ENCODE measurements at places on chromosomes 1 and 21. TPM values are rescaled to one million over a fixed set of nuclear protein-coding genes. Genes with fewer than 3 reads are reported as not detected.

GRCh38 chr21:18832950-18833349 lies 429.4 kb upstream of the TMPRSS15 start:
- no peak for DNase-seq

The MYOG gene
- total RNA-seq: not detected

GRCh38 chr1:26015358-26015757 lies 6.2 kb upstream of the EXTL1 start:
- no peak for DNase-seq

The IGSF9 gene
- total RNA-seq: not detected

The PALMD gene
- not detected for total RNA-seq

- no peak for DNase-seq
These were observed 8.2 kb upstream of the IRF2BP2 start for GRCh38 chr1:234617986-234618736.

DNA sequence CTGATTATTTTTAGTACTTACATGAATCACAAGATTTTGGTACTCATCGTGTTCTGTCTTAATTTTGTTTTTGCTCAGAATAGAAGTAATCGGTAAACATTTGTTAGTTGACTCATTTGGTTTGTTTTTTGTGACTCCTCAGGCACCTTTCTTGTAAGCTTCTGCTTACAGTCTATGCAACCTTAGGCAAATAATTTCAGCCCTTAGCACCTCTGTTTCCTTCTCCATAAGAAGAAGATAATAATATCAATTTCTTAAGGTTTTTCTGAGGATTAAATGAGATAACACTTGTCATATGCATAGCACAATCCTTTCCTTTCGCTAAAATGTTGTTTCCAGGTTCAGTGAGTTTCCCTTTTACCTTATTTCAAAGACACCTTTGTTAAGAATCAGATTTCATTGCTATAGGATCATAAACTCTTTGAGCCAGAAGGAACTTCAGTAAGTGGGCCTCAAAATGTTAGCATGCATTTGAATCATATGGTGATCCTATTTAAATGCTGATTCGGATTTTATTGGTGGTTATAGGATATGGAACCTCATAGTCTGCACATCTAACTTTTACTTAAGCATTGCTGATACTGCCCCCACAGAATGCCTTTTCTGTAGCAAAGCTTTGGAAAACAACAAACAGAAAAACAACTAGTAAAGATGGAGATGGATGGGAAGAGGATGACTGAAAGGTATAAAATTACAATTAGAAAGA lies 272.7 kb upstream of the CACYBP start:
- DNase-seq: no peak

The TCP10L gene
- total RNA-seq: 0.50 TPM

DNA sequence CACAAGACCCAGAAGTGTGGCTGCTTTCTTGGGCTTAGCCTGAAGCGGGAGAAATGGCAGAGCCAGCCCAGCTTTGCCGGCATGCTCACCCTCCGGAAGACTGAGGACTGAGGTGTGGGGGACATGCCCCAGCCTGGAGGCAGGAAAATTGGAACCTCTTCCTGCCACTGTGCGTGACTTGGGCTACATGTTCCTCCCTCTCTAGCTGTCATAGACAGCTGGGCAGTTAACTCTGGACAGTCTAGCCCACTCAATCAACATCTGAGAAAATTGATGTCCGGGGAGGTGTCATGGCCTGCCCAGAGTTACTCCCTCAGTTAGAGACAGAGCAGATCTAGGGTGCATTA lies 59.7 kb downstream of the UBE2T start:
- no peak for DNase-seq

The SH3GLB1 gene
- total RNA-seq: 64.3 TPM

DNA sequence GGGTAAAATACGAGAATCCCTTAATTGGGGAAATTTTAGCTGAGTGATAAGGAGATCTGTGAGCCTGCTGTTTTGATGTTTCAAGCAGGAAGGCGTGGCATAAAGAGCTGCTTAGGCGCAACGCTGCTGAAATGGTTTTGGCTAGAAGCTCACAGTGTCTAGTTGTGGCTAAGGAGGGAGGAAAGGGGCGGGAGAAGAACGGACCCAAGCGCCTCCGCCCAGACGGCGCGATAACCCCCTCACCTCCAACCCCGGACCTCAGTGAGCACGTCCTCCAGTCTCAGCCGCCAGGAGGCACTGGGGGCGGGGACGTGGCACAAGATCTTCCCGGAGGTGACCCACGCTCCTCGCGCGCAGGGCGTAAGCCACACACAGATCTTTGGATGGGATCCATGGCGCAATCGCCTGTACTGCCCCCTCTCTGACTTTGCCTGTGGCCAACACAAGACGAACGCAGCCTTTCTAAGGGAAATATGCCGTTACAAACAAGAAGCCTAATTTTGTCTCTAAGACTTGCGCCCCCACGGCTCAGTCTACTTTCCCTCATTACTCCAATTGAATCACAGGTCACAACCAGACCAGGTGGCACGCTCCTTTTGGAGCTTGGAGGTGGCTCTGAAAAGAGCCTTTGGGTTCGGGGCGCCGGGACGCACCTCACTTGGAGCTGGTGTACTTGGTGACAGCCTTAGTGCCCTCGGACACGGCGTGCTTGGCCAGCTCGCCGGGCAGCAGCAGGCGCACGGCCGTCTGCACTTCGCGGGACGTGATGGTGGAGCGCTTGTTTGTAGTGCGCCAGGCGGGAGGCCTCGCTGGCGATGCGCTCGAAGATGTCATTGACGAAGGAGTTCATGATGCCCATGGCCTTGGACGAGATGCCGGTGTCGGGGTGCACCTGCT lies 23.4 kb upstream of the RNF187 start:
- peak; percentile 92 for DNase-seq

The FMN2 gene
- total RNA-seq: not detected

DNA sequence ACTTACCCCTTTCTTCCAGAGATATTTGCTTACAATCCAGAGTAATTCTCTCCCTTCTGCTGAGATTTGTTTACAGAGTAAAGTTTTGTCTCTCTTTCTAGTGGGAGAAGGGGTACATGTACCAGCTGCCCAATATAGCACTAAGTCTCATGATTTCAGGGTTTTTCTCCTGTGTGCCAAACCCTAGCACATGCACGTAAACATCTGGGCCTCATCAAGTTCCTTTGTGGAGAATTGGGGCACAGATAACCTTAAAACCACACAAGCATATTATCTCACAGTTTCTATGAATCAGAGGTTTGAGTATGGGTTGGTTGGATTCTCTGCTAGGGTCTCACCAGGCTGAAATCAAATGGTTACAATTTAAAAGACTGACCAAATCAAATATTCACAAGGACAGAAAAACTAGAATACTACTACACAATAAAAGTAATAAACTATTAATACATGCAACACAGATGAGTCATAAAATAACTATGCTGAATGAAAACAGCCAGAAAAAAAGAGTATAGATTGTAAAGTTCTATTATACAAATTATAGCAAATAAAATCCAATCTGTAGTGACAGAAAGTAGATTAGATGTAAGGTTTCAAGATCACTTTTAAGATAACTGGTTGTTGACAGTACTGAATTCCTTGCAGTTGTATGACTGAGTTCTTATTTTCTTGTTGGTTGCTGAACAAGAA lies 347.4 kb upstream of the PTBP2 start:
- DNase-seq: no peak

DNA sequence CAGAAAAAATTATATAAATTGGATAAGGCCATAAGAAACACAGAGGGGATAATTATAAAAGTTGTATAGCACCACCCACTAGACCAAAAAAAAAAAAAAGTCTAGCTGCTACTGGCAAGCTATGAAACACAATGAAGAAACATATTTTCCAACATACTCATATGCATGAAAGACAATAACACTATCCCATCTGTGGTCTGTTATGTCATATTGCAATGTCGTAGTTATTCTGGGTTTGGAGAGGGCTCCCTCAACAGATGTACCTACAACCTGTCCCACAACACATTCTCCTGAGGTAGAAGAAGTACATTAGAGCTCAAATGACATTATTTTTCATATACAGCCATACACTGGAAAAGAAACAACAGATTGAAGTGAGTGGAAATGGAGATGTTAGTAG lies 517.6 kb upstream of the ADGRL4 start:
- no peak for DNase-seq

DNA sequence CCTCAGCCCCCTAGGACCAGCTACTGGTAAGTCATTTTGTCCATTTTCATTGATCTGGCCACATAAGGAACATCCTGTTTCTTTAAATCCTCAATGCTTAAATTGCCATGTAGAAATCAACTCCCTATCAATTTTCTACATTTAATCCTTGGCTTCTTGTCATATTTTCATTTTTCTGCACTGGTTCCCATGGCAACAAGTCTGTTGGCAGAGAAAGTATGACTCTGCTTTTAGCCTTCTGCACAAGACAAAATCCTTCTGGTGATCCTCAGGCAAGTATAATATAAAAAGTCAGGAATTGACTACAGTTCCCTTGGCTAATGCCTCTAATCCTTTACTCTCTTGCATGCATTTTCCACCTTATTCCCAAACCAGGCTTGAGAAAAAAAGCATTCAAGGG lies 65.0 kb downstream of the LRRC40 start:
- no peak for DNase-seq

DNA sequence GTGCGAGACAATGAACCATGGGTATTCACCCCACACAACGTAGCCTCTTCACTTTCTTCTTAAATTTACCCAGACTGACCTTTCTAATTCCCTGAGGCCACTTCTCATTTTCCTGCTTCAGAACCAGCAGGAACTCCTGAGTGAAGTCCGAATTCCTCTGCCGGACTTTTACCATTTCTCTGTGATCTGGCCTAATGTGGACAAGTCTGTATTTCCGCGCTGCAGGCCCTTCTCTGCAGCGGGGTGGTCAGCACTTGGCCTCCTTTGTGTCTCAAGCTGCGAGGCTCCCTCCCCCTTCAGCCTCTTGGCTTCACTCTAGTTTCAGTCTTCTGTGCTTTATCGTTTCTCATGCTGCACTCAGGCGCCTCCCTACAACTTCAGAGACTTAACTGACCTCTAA lies 9.4 kb upstream of the CTBS start:
- no peak for DNase-seq

GRCh38 chr1:225934711-225935110 lies 6.3 kb downstream of the LEFTY2 start:
- no peak for DNase-seq

DNA sequence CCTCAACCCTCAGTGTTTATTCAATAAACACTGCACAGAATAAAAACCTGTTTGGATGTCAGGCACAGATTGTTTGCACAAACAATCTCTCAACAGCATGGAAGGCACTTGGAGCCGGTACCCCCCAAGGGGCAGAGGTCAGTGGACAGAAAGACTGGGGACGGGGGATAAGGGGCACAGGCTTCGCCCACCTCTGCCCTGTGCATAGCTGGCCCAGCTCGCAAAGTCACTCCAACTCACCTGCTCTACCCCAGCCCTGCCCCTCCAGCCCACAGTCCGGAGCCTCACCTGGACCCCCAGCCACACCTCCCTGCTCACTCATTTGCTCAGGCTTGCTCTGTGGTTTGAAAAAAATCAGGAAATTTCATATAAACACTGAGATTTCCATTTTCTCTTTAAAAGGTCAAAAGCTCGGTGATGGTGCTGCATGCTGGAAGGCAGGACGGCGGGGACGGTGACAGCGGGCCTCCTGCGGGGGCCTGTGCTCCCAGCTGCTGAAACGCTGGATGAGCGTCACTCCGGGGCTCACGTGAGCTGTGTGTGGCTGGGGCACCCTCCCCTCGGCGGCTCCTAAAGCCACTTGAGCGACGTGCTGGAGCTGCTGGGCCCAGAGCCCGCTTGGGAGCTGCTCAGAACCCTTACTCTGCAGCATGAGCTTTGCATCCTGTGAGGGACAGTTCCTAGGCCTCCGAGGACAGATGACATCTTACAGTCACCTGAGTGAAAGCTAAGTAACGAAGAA lies 54.5 kb downstream of the PRDM15 start:
- no peak for DNase-seq

The FCRL1 gene
- not detected for total RNA-seq

- DNase-seq: no peak
These were observed 188.7 kb downstream of the CHRM3 start for GRCh38 chr1:239575113-239575512.

DNA sequence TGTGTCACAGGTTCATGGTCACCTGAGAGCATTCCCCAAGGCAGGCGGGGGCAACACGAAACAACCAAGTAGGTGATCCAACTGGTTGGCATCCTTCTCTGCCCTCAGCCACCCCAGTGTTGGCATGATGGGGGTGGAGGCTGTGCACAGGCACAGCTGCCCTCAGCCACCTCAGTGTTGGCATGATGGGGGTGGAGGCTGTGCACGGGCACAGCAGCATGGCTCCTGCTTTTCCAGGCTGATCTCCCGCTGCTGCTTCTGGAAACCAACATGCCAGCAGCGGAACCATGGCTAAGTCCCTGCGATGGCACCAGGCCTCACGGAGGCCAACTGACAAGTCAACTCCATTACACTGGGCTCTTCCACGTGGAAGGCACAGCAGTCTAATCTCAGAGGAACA lies 447.8 kb downstream of the PTPRU start:
- no peak for DNase-seq

The NHLH2 gene
- not detected for total RNA-seq

DNA sequence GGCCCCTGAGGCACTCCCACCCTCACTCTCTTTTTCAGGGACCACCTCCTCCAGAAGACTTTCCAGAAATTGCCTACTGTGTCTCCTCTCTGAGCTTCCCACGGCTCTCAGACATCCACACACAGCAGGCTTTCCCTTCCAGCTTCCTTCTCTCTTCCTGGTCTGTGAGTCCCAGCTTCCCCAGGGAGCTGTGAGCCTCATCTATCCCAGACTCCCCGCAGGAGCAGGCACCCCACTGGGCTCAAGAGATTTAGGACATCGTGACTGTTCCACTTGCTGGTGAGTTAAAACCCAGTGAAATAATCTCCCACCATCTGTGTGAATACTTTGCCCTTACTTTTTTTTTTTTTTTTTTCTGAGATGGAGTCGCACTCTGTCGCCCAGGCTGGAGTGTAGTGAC lies 22.0 kb upstream of the PRELP start:
- no peak for DNase-seq

DNA sequence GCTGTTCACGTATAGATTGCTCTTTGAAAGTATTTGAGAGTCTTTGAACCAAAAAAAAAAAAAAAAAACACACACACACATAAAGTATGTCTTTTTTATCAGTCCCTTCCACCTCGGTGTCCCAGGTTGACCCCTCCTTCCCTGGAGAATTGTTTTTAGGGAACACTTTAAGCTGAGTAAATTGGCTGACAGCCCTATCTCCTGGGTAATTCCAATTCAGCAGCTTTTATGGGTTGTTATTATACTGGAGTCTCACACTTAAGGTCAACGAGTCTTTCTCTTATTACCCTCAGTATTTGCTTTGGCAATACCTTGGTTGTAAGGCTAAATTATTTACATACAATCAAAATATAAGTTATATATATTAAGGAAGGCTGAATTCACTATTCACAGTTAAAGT lies 69.4 kb downstream of the SLC30A10 start:
- DNase-seq: no peak

Measured in activated CD4-positive, alpha-beta memory T cell treated with anti-CD3 and anti-CD28 coated beads for 36 hours (primary cell).